ENCODE measurements at places on chromosomes 1 and 21.

GRCh38 chr1:87045761-87046304 lies 131.4 kb downstream of the HS2ST1 start:
- DNase-seq = no peak

GRCh38 chr1:25766721-25767436 lies 33.1 kb upstream of the SELENON start:
- DNase-seq = no peak

DNA sequence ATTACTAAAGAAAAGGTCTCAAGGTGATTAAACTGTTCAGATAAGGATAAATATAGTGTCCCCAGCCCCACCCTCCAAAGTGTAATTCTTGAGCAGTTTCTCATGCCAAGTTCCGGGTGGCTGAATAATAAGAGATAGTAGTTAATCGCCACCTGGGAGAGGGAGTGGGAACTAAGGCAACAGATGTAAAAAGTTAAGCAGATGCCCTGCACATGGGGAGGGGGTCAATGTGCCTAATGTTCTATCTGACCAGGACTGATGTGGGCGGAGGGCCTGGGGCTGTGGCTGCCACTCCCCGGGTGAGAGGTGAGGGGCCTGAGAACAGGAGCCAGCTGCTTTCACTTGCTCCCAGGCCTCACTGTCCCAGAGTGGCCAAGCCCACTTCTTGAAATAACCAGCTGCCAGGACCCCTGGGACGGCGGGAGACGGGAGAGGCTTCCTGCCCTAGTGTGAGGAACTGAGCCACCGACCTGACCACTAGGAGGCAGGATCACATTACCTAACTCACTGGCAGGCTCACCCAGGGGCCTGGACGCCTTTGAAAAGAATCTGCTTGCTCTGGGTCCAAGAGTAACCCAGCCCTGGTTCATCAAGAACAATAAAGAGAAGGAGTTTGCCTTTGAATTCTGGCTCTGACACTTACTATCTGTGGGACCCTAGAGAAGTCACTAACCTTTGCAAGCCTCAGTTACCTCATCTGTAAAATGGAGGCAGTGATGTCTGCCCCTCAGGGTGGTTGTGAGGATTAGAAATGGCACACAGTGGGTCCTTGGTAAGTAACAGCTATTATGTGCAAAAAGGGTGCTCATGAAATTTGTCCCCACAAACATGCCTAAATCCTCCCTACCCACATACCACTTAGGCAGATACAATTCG lies 179.2 kb downstream of the ATG4C start:
- DNase-seq = peak; percentile 65

GRCh38 chr21:18153063-18153462 lies 91.6 kb upstream of the CHODL start:
- DNase-seq = peak; percentile 22

- no peak for DNase-seq
Observed at GRCh38 chr21:14762734-14763694, 216.9 kb upstream of the SAMSN1 start.

GRCh38 chr1:202072211-202072765 lies 50.4 kb upstream of the GPR37L1 start:
- DNase-seq = no peak

GRCh38 chr1:231544943-231545592 lies 16.6 kb downstream of the TSNAX start:
- peak; percentile 45 for DNase-seq

GRCh38 chr21:25462517-25462971 lies 144.7 kb downstream of the MRPL39 start:
- DNase-seq = no peak

GRCh38 chr1:159197561-159198557 lies 6.8 kb upstream of the ACKR1 start:
- DNase-seq = peak; percentile 85

DNA sequence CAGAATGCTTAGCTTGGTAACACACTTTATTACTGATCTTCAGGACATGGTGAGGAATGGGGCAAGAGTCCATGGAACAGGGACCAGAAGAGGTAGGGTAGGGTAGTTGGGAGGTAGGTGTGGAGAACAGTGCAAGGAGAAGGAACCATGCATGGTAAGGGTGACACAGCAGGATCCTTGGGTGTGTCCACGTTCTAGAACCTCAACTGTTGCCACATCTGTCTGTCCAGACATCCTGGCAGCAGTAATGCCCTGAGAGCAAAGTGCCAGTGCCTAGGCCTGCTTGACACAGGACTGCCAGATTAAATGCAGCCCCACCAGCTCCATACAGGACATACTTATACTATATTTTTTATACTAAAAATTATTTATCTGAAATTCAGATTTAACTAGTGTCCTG lies 13.9 kb downstream of the DMAP1 start:
- DNase-seq = no peak

DNA sequence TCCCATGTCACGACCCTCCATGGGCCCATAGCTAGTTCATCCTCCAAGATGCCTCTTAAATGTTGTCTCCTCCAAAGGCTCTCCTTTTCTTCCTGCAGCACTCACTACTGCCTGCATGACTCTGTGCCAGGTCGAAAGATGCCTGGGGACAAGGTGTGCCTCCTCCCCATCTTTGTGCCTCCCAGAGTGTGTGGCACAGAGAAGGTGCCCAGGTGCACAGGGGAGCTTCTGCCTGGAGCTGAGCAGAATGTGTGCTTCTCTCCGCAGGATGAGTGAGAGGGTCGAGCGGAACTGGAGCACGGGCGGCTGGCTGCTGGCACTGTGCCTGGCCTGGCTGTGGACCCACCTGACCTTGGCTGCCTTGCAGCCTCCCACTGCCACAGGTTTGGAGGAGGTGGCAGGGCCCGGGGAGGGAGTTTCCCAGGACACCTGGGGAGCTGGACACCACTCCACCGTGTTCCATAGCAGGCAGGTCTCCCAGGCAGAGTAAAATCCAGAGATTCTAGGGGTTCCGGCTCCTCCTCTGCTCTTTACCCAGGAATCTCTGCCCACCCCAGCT lies 6.9 kb upstream of the PPM1J start:
- no peak for DNase-seq

GRCh38 chr1:89843273-89844130 lies 22.7 kb downstream of the LRRC8D start:
- DNase-seq = peak; percentile 63

GRCh38 chr1:1827089-1827848 lies 49.0 kb upstream of the NADK start:
- no peak for DNase-seq

DNA sequence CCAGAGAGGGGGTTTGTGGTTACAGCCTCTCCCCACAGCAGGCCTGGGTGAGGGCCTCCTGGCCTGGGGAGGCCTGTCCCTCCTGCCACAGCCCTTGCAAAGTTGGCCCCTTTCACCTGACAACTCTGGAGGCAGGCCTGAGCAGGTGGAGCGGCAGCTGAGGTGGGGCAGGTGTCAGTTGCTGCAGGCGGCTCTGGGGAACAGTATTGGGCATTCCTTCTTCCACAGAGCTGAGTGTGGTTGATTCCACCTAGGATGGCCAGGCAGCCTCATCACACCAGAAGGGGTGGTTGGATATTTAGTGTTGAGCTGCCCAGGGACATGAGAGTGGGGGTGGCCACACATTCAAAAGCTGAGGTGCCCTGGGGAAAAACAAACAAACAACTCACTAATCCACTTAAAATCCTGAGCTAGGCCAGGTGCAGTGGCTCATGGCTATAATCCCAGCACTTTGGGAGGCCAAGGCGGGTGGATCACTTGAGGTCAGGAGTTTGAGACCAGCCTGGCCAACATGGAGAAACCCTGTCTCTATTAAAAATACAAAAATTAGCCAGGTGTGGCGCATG lies 31.1 kb downstream of the PIGP start:
- no peak for DNase-seq

- no peak for DNase-seq
Observed at GRCh38 chr1:89911191-89911991, 83.5 kb upstream of the ZNF326 start.

- DNase-seq = peak; percentile 41
Observed at GRCh38 chr1:167776151-167776550, 54.4 kb downstream of the MPZL1 start.

- DNase-seq = no peak
Observed at GRCh38 chr1:188423073-188423472, 1594.3 kb downstream of the PLA2G4A start.

- no peak for DNase-seq
Observed at GRCh38 chr1:201724766-201725118, 104.2 kb upstream of the IPO9 start.

GRCh38 chr1:54037476-54037875 lies 15.5 kb downstream of the TMEM59 start:
- DNase-seq = peak; percentile 65

DNA sequence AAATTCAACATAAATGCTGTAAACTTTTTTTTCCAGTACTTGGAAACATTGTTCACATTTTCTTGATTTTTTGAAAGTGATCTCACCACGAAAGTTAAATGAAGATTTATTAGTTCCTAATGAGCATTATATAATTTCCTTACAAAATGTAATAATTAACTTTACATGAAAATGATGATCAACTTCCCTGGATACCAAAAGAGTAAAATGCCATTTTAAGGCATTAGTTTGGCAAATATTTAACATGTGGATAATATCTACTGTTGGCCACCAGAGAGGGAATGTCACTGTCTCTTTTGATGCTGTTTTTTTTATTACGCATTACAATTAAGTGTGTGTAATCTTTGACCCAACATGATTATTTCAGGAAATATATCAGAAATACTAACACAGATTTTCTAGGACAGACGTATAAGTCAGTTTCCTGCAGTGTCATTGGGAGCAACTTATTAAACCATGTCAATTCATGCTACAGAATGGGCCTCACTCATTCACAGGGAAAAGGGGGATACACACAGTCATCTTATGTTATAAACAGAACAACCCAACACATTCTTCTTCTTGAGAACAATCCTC lies 903.9 kb upstream of the ADGRL2 start:
- DNase-seq = no peak

Data from fibroblast of pulmonary artery (primary cell).